Stimulated activated CD4-positive, alpha-beta T cell treated with anti-CD3 and anti-CD28 coated beads, Interleukin-4, amount 100 ng/mL, for 4 hours (primary cell): ENCODE measurements at places on chromosomes 1 and 21.

DNA sequence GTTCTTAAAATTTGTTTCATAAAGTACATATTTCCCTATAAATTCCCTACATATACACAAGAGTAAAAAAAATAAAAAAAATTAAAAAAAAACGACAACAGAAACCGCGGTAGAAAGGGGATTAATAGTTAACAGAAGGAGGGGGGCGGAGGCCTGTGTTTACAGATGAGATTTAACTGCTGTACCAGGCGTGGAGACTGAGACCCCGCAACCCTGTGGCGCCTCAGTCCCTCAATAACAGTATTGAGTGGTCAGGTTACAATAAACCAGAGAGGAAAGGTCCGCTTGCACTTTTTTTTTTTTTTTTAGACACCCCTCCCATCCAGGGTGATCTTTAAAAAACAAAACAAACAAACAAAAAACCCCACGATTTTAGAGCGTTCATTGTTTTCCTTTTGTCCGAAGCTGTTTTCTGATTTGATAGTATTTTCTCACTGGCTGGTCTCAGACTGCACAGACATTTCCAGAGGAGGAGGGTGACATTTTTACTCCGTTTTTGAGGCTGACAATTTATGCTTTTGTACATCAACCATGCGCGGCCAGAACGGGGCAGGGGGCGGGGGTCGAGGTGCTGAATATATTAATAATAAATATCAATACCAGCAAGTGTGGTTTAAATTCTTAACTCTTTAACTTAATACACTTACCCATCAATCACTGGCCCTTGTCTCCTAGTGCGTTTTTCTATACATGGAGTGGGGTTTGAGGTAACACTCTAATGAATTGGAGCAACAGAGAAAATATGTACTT is 1223.9 kb downstream of the BRINP3 start:
- no peak for DNase-seq

DNA sequence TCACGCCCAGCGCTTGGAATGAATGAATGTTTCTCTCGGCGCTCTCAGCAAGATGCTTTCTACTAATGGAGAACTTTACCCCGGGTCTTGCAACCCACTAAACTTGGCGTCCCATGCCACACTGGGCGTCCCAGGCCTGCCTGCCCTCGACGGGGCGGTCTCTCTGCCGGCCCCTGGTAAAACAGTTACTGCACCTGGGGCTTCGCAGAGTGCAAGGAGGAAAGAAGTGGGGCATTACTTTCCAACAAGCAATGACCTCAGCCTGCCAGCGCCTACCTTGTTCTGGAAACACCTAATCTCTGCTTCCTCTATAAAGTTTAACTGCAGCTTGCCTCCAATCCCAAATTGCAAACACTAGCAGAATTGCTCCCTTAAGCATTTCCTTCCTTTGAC is 27.8 kb upstream of the NFIA start:
- no peak for DNase-seq

GRCh38 chr1:108643492-108644335 is 17.2 kb downstream of the HENMT1 start:
- peak; percentile 47 for DNase-seq

DNA sequence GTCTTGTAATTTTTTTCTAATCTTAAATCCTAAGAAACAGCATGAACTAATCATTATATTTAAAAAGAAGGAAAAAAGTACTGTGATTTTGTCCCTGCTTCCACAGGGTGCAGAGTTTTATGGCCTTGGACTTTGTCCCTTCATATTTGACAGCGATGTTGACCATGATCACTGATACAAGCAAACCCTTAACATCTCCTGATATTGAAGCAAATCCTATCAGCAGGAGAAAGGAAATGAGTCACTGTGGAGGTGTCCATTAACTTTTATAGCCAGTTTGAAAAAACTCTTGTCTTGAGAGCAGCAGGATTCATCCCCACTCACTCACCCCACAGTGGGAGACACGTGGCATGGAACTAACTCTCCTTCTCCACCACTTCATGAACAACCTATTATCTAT is 5.1 kb upstream of the REG4 start:
- DNase-seq: no peak

DNA sequence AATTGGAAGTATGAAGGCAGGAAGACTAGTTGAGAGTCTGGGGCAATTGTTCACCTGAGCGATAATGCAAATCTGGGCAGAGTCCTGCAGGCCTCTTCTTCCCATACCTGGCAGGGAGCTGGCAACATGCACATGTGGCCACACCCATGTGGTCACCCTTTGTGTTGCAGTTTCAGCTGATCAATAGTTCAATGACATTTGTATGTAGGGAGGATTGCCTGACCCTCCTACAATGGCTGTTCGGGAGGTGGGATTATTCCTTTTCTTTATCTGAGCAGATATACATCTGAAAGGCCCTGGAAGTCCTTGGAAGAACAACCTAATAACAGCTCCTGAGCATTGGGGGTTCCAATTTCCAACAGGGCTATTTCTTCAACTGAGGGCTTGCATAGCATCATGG is 15.2 kb upstream of the TRIM45 start:
- DNase-seq: no peak

- no peak for DNase-seq
Observed at GRCh38 chr1:150552128-150552910, 3.1 kb downstream of the ADAMTSL4 start.

GRCh38 chr1:21278208-21278859 is 11.9 kb downstream of the ECE1 start:
- DNase-seq: no peak

DNA sequence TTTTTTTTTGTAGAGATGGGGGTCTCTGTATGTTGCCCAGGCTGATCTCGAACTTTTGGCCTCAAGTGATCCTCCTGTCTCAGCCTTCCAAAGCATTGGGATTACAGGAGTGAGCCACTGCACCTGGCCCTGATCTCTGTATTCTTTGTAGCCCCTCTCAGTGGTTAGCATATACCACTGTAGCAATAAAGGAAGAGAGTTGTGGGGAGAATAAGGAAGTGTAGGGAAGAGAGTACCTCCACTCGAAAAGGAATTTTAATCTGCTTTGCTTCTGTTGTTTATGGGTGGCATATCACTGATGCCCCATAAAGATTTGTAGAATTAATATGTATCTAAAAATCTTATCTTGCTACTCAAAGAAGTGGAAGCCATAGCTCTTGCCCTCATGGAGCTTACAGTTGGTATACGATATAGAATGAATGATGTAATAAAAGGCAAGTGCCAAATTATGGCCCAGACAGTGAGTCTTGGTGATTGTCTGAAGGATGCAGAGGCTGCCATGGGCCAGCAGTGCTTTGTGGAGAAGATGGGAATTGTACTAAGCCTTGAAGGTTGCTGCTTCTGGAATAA is 96.0 kb downstream of the CLIC6 start:
- DNase-seq: no peak

- DNase-seq: no peak
Observed at GRCh38 chr21:45157932-45158331, 83.6 kb downstream of the ADARB1 start.

GRCh38 chr1:205914730-205915129 is 28.5 kb downstream of the SLC26A9 start:
- no peak for DNase-seq

DNA sequence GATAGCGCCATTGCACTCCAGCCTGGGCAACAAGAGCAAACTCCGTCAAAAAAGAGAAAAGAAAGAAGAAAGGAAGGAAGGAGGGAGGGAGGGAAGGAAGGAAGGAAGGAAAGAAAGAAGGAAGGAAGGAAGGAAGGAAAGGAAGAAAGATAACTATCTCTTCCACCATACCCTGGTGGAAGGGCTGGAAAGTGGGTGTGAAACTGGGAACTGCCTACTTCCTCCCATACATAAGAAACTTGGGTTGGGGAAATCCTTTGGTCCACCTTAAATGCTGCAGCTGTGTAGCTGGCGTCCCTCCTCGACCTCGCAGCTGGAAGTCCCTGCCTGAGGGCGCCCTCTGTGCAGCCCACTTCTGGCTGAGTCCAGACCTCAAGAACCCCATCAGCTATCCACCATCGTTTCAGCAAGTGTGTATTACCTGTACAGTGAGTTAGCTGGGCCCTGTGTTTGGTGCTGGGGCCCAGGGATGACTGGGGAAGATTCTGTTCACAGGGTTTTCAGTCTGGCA is 4.6 kb upstream of the FAM167B start:
- DNase-seq: no peak

- DNase-seq: no peak
Observed at GRCh38 chr1:55741516-55741915, 526.4 kb upstream of the USP24 start.

- DNase-seq: no peak
Observed at GRCh38 chr1:51263147-51263877, 27.2 kb downstream of the RNF11 start.

DNA sequence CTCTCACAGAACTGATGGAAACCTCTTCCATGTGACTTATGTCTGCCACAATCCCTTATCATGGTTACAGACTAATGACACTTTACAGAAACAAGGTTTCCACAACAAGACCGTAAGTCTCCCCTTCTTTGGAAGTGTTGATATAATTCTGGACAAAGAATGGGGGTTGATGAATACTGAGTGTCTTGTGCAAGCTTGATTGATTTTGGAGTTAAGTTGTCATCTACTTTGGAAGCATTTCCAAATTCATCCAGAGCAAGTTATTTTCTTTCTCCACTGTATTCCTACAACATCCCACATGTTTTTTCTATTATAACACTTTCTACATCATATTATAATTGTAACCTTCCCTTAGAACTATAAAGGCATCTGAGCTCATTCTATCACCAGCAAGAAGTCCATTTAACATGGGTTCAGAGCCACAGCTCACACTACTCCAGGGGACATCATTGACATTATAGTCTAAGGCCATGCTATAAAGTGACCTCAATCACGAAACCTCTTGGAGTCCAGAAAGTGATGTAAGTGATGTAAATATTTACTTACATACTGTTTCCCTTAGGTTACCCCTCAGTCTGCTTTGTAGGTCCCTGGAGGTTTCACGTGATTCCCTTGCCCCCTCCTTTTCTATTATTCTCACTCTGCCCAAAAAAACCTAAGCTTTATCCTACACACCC is 125.7 kb upstream of the PBX1 start:
- no peak for DNase-seq

- DNase-seq: no peak
Observed at GRCh38 chr1:31583995-31584868, 7.9 kb downstream of the TINAGL1 start.

- DNase-seq: no peak
Observed at GRCh38 chr1:171434717-171435346, 50.5 kb upstream of the PRRC2C start.

GRCh38 chr1:206693029-206693428 is 8.3 kb downstream of the MAPKAPK2 start:
- DNase-seq: no peak

DNA sequence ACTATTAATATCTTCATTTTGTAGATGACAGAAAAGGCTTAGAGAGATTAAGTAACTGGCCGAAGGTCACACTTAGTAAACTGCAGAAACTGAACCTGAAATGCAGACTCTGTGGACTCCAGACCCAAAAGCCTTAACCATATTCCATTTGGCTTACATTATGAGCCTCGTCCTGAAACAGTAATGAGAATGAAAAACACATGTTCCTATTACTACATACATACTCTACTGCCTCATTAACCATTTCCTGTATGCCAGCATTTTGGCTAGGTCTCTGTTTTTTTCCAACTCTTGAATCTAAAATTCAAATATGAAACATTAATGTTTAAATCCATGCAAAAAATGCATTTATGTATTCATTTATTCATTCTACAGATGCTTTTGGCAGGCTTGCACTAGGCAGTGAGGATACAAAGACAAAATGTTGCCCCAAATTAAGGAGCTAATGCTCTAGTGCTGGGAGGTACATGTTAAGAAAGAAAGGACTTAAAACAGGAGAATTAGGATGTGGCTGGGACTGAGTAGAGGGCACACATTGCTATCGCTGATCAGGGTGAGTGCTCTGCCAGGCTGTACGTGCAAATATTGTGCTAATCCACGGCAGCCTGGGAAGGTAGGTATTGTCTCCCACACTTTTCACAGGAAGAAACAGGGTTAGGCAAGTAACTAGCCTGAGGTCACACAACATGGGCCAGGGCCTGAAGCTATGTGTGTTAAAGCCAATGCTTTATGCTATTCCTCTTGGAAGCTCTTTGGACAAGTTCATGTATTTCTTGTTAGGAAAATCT is 14.0 kb downstream of the DEGS1 start:
- DNase-seq: no peak

GRCh38 chr1:225848030-225848955 is 33.9 kb downstream of the TMEM63A start:
- no peak for DNase-seq

DNA sequence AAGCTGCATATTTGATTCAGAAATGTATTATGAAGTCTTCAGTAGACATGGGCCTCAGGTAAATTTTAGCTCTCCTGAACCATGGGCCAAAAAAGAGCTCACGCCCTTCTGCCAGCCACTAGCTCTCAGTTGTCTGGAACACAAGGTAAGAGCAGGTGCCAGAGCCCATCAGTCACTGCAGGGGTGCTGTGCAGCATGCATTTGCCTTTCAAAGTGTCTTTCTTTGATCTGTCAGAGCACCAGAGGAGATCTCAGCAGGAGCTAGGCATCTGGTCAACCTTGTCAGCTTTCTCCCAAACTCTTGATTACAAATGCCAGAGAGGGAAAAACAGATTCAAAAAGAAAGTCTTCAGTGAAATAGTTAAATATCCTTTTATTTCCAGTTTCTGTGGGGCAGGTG is 332.3 kb downstream of the COL11A1 start:
- no peak for DNase-seq

DNA sequence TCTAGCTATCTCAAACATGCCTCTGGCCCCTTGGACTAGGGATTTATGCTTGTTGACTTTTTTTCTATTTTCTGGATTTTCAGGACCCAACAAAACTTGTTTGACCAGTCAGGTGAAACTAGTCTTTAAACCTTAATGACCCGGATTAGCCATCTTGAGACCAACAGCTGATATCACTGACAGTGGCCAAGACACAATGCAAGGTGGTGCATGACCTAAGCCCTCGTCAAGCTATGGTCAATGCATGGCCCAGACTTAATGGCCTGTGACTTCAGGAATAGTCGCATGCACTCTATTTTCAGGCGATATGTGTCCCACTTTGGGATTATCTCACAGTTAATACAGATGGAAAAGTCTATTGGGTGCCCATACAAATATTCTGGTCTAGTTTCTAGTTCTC is 190.4 kb downstream of the ZBTB18 start:
- no peak for DNase-seq

DNA sequence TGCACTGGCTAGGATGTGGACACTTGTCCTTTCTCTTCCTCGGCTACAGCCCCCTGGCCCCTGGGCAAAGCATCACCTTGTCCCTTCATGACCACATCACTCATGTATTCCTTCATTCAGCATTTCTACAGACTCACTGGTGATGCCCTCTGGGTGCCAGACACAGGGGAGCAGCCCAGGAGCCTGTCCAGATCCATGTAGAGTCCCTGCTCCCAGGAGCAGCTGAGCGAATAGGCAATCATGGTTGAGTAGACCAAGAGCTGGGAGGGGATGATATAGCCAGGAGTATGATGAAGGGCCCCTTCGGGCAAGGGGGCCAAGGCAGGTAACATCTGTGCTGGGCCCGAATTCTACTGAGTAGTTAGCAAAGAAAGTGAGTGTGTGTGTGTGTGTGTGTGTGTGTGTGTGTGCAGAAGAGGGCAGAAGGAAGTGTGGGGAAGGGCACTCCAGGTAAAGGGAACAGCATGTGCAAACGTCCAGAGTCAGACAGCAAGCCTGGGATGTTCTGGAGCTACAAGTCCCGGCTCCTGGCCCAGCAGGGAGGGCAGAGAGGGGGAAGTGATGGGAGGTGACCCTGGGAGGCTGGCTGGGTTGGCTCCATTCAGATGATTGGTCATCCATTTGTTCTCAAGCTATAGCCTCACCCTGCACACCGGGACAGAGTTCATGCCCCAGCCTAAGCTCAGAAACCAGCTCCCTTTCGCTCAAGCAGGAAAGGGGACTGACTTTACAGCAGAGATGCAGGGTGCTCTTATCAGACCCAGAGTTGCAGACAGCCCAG is 21.0 kb upstream of the PIK3CD start:
- DNase-seq: no peak

- DNase-seq: no peak
Observed at GRCh38 chr1:216702170-216702569, 21.1 kb downstream of the ESRRG start.
